AG08395 (cell line): ENCODE measurements at places on chromosomes 4 and X.

- DNase-seq = no peak
Measured at GRCh38 chr4:79833857-79834256, 239.2 kb downstream of the ANTXR2 start.

DNA sequence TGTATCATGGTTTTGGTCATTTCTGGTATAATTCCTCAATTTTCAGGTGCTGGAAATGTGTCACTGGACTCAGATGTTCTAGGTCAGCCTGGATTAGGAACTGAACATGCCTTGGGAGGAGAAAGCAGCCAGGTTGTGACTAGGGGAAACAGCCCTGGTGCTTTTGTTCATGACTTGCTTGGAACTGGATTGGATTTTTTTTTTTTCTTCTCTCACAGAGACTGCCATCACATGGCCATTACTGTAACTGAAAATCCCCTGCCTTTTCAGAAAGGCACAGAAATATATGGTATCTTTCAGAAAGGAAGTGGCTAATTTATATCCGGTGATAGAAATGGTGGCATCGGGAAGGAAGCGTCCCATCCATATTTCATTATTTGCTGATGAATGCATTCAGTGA, 34.6 kb downstream of the SEPTIN11 start:
- DNase-seq = no peak

- DNase-seq = no peak
Measured at GRCh38 chr4:3645711-3646679, 113.8 kb upstream of the LRPAP1 start.

DNA sequence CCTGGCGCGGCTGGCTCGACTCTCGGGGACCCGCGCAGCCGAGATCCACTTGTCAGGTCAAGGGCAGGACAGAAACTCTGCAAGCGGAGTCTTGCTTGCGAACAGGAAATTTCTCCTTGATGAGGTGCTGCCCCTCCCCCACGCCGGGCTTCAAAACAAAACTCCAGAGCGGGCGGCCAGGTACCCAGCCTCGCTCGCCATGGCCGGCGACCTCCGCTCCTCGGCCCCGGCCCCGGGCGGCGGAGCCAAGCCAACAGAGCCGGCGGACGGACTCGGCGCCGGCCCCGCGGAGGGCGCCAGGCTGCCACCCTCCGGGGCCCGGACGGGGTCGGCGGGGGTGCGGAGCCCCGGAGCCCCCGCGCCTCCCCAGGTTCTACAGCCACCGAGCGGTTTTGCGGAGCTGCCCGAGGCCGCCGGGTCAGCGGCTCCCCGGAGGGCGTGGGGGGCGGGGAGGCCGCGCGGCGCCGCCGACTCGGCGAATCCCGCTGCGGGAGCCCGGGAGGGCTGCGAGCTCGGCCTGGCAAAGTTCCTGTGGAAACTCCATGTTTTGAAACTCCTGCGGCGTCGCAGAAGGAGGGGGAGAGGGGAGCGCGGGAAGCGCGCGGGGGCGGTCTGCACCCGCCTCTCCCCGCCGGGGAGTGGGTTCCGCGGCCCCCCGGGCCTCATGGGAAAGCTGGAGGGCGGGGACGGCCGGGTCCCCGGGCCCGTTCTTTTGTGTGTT, 11.7 kb upstream of the BCOR start:
- DNase-seq = no peak

DNA sequence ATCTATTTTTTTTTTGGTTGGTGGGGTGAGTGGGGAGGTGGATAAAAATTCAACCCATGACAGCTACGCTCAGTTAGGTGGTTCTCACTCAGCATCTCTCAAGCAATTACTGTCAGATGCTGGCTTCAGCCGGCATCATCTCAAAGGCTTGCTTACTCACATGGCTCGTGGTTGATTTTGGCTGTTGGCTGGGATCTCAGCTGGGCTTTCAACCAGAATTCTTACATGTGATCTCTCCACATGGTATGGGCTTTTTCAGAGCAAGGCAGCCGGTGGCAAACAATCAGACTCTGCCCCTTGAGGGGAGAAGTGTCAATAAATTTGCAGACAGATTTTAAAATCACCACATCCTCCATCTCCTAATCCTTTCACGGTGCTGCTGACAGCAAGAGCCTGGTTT, 47.2 kb downstream of the SLC34A2 start:
- peak; percentile 72 for DNase-seq

DNA sequence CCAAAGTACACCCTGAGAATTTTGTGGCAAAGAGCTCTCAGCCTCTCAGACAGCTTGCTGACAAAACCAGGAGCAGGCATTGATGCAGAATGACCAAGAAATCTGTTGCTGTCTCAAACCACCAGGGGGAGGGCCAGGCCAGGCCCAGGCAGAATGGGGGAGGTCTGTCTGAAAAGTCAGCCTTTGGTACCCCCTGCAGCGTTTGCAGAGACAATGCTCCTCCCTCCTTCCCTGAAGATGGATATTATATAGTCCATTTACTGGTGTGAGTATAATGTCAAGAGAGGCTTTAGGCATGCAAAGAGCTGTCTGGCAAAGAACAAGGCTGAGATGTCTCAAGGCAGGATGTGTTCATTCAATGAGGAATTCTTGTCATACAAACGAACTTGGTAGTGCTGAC, 52.9 kb upstream of the TRPC5OS start:
- peak; percentile 24 for DNase-seq

GRCh38 chr4:3411676-3412075, 30.1 kb upstream of the HGFAC start:
- no peak for DNase-seq

- DNase-seq = no peak
Measured at GRCh38 chr4:10671366-10671765, 13.2 kb downstream of the CLNK start.

DNA sequence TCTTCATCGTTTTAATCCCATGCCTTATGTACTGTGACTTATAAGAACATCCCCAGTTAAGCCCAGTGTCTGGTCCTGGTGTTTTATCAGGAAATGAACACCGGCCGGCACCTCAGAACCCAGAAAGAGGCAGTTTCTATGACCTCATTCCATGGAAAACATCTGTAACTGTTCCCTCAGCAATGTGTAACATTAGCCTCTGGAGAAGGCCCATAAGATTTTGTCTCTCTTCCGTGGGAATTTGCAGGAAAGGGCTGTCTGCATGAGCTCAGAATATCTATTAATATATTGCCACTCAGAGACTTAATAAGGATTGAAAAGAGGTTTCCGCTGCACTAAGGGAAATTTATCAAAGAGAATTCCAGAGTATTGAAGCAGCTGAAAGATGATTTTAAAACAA, 3.1 kb upstream of the TCEANC start:
- no peak for DNase-seq

GRCh38 chr4:22515888-22516541, at the start of gene ADGRA3:
Gene ADGRA3, minus strand, starts transcription at chr4:22516066. Its CDS starts 282 bp downstream, at chr4:22515784.
- peak; percentile 80 for DNase-seq

GRCh38 chrX:25277574-25277973, 261.8 kb upstream of the ARX start:
- no peak for DNase-seq

- DNase-seq = no peak
Measured at GRCh38 chr4:10577508-10578426, 106.8 kb downstream of the CLNK start.

GRCh38 chr4:81471298-81471587, 464 bp downstream of the RASGEF1B start:
- DNase-seq = no peak

GRCh38 chr4:78426972-78427371, 124.6 kb upstream of the ANXA3 start:
- DNase-seq = no peak

- DNase-seq = no peak
Measured at GRCh38 chrX:153800746-153801145, 6.3 kb downstream of the SSR4 start.

- DNase-seq = no peak
Measured at GRCh38 chr4:45944000-45944399, 179.9 kb downstream of the GABRG1 start.

DNA sequence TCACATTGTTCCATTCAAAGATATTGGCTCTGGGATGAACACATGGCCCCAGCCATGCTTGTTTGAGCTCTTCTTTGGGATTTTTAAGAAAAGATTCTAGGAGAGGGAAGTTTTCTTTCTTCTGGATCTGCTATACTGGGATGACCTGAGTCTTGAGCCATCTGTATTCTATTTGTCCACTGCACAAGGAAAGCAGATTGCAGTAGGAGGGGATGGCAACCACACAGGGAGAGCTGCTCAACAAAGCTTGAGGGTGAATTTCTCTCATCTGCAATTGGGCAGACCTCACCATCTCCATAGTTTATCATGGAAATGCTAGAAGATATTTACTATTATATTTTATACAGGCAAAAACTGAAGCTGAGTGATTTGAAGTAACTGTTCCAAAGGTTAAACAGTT, 34.3 kb downstream of the ADH7 start:
- DNase-seq = no peak

- peak; percentile 40 for DNase-seq
Measured at GRCh38 chrX:134526399-134526798, 66.4 kb downstream of the HPRT1 start.

- no peak for DNase-seq
Measured at GRCh38 chrX:87813566-87813965, 296.0 kb downstream of the KLHL4 start.

DNA sequence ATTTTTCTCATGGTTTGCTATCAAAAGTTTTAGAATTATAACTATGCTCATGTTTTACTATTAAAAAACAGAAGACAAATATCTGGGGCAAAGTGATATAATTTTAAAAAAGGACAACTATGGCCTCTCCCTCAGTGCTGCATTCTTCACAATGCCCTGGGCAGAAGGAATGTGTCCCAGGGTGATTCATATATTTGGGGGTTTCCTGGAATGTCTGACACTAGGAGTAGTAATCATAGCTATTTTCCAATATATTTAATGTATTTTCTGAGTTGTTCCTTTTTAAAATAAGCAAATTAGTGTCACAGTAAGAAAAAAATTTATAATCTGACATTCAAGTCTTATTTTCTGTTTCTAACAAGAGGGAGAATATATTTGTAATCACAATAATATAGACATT, 281.7 kb downstream of the UNC5C start:
- DNase-seq = no peak
